Stimulated activated CD8-positive, alpha-beta memory T cell treated with anti-CD3 and anti-CD28 coated beads, Interleukin-4, amount 100 ng/mL, for 4 hours (primary cell): ENCODE measurements at places on chromosomes 7 and 10.
A peak's percentile ranks its signal among the peaks of the same experiment; 100 is the strongest.

- no peak for DNase-seq
Observed at GRCh38 chr10:45428611-45429510, 54.8 kb downstream of the ALOX5 start.

DNA sequence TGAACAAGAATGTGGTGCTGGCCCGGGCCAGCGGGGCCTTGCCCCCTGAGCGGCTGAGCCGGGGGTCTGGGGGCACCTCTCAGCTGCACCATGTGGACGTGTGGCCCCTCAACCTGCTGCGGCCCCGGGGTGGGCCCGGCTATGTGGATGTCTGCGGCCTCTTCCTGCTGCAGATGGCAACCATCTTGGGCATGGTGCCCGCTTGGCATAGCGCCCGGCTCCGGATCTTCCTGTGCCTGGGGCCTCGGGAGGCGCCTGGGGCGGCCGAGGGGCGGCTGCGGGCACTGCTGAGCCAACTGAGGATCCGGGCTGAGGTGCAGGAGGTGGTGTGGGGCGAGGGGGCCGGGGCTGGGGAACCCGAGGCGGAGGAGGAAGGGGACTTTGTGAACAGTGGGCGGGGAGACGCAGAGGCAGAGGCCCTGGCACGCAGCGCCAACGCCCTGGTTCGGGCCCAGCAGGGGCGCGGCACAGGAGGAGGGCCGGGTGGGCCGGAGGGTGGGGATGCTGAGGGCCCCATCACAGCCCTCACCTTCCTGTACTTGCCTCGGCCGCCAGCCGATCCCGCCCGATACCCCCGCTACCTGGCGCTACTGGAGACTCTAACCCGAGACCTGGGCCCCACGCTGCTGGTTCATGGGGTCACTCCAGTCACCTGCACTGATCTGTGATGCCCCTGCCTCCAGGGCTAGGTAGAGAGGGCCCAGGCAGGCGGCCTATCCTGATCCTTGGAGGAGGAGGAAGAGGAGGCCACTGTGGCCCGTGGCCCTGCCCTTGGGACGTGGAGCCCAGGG lies 1.1 kb upstream of the TRIP6 start:
- no peak for DNase-seq

DNA sequence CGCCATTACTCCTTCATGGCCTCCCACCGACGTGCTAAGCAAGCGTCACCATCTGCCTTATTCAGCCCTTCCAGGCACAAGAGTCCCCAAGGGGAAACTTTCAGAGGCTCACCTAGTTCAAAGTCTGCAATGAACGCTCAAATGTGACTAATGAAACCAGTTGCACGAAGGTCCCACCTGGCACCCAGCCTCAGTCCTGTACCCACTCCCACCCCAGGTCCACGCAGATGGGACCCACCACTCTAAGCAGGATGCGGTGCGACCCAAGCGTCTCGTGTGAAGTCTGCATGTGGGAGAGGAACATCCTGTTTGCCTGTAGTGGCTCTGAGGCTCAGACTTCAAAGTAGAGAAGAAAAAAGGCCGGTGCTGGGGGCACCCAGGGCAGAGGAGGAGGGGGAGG lies 40.3 kb downstream of the RGS10 start:
- DNase-seq = peak; percentile 70

GRCh38 chr7:158867214-158867984 lies 11.0 kb downstream of the DYNC2I1 start:
- no peak for DNase-seq
